ENCODE measurements at places on chromosomes 3 and 15.
A peak's percentile ranks its signal among the peaks of the same experiment; 100 is the strongest.

GRCh38 chr15:51237816-51238215 is 100.6 kb downstream of the CYP19A1 start:
- DNase-seq = no peak

GRCh38 chr15:66040211-66040892 is 171.1 kb downstream of the RAB11A start:
- no peak for DNase-seq

DNA sequence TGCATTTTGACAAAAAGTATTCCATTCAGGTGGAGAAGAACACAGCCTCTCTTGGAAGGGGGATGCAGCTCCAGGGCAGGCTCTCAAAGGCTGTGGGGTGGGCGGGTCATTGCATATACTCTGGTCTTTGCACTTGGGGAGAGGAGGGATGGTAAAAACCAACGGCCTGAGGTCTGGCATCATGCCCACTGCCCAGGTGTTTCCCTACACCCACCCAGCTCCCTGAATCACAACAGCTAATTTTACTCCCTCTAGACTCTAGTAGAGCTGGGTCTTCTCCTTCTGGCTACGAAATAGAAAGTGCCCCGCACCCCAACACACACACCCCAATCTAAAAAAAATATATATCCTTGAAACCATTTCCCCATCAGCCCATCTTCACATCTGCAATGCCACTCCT is 1.0 kb downstream of the MYLK start:
- DNase-seq = peak; percentile 54

- DNase-seq = no peak
Observed at GRCh38 chr15:55627730-55628368, 39.7 kb upstream of the PYGO1 start.

- no peak for DNase-seq
Observed at GRCh38 chr15:31554261-31554660, 227.6 kb downstream of the KLF13 start.
